ENCODE measurements at places on chromosomes 1 and 21.

- DNase-seq = no peak
Measured at GRCh38 chr1:25903986-25904385, 2.2 kb downstream of the STMN1 start.

- no peak for DNase-seq
Measured at GRCh38 chr1:237961754-237962153, 71.0 kb upstream of the ZP4 start.

GRCh38 chr1:56927171-56927570, 38.6 kb downstream of the C8B start:
- DNase-seq = no peak

DNA sequence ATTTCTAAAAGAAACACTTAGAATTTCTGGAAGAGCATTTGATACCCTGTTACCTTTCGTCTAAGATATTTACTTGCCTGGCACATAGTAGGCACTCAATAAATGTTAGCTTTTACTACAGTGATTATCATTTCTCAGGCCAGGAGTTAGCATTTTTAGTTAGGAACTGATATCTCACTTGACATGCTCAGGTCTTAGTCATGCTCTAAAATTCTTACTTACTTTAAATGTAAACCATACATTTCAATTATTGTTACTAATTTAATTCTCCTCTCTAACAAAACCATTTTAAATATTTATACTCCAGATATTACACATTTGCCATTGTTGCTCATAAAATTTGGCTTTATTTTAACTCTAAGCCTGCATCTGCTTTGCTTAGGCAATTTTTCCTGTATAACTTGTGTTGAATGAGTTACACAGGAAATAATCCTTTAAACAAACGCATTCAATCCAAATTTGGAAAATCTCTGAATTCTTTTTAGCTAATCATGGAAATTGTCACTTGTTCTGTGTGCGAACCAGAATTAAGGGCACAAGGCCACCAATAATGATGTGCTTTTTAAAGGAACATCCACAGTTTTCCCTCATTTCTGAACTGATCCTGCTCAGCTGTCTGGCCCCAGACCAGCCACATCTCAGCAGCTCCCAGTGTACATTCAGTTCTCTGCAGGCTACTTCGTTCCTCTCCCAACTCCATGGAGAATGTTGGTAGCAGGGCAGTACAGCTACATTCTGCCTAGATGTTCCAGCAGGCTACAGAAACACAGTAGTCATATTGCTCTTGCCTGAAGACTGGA, 15.6 kb downstream of the NIBAN1 start:
- peak; percentile 70 for DNase-seq

GRCh38 chr21:42863504-42863870, 15.9 kb downstream of the WDR4 start:
- DNase-seq = no peak

DNA sequence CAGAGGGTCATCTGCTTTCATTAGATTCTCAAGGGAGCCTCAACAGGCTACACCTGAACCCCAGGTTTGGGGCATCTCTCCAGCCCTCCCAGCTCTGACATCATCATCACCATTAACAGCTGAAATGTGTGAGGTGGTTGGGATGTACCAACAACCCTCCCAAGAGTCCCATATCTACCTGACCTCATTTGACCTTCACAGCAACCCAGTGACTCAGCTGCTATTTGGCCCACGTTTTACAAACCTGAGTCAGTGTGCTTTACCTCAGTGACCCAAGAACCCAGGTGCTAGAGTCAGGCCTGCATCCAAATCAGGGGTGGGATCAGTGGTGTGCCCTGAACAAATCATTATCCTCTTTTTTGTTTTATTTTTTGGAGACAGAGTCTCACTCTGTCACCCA, 53.3 kb upstream of the TINAGL1 start:
- no peak for DNase-seq

GRCh38 chr1:56432166-56432971, 147.0 kb downstream of the PLPP3 start:
- no peak for DNase-seq

- DNase-seq = no peak
Measured at GRCh38 chr21:15688809-15689208, 41.0 kb upstream of the USP25 start.
